ENCODE measurements at places on chromosomes 3 and 15.

DNA sequence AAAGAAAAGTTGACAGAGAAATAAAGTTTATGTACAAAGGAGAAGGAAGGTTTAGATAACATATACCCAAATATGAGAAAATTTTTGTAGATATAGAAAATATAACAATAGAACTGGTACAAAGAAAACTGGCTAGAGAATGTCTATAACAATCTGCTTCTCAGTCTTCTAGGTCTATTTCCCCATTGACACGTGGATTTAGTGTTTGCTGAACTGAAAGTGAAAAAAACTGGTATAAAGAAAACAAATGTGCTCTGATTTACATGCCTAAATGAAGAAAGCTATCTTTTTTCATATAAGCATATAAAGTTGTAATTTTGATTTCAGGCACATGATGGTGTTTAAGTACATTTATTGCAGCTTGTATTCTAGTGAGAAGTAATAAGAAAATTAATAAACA is 9.8 kb downstream of the KCNMB2 start:
- DNase-seq: no peak

DNA sequence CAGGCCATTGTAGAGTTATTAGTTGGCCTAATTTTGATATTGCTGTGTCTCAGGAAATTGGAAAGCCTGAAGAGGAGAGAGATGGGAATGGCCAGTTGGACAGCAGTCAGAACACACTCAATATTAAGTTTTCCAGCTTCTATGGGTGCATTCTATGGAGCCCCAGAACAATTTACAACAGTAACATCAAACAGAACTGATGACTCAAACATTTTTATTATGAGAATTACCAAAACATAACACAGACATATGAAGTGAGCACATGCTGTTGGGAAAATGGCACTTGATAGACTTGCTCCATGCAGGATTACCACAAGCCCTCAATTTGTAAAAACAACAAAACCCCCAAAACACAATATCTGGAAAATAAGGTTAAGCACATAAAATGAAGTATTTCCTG is 104.3 kb downstream of the GADL1 start:
- DNase-seq: no peak

DNA sequence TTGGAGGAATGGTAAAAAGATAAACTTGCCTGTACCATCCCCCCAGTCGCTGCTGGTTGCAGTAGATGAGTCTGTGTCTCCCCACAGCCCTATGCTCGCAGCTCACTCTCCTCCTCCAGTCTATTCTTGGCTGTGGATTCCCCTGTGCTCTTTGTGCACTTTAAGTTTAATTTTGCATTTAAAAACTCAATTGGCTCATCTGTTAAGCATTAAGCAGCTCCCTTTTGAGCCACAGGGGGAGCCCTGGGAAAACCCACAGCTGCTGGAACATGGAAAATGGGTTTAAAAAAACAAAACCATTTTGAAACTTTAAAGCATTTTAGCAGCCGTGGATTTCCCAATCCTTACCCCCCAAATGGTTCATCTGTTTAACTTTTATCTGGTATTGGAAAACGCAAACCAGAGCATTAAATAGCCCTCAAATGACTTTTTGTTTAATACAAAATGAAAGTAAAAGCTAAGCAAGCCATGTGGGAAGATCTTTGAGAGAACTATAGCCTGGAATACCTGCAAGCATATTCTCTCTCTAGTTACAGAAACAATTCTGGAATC is 536.9 kb downstream of the ZIC1 start:
- no peak for DNase-seq

GRCh38 chr3:25872200-25872877 is 82.4 kb downstream of the OXSM start:
- DNase-seq: no peak

GRCh38 chr15:27535445-27536129 is 563.5 kb downstream of the OCA2 start:
- DNase-seq: no peak

DNA sequence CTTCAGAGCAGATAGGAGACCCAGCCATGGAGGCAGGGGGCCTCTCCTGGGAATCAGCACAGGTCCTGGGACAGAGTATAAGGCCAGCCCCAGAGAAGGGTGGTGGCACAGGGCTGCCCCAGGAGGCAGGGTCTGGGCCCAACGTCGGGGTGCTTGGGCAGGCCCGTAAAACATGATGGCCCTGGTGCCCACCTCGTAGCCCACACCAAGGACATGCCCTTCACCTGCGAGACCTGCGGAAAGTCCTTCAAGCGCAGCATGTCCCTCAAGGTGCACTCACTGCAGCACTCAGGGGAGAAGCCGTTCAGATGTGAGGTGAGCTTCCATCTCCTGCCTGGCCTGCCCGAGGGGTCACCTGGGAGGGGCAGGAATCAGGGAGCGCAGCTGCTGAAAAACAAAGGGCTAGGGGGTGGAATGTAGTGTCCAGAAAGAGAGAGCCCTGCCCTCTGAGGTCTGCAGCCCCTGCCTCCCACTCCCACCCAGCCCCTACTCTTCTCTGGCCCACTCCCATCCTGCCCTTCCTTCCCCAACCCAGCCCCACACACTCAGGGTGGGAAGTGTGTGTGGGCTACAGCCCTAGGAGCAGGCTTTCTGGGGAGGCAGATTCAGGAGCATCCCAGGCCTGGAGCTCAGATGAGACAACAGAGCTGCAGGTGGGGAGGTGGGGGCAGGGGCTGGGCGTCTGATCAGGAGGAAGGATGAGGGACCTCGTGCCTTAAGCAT is 9.5 kb downstream of the ZBTB47 start:
- DNase-seq: no peak

- no peak for DNase-seq
Observed at GRCh38 chr3:13525827-13526625, 22.9 kb upstream of the FBLN2 start.

- DNase-seq: no peak
Observed at GRCh38 chr3:118436697-118437262, 597.9 kb downstream of the IGSF11 start.

DNA sequence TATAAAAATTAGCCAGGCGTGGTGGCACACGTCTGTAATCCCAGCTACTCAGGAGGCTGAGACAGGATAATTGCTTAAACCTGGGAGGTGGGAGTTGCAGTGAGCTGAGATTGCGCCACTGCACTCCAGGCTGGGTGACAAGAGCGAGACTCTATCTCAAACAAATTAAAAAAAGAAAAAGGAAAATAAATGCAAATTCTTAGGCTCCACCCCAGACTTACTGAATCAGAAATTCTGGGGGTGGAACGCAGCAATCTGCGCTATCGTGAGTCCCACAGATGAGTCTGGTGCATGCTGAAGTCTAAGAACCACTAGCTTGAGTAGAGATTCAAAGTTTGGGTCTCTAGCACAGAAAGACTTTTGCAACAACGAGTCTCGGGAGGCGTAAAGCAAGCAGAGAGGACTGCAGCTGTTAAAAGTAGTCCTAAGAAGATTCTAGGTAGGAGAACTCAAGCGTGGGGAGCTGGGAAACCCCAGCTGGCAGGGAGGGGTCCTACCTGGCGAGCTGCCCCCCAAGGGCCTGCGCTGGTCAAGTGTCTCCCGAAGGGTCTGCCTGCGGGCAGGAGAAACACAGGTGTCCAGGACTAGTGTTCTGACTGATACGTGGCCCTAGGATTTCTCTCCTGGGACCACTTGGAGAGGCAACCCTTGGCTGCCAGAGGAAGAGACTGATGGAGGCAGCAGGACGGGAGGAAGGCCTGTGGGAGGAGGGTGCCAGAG is 21.9 kb downstream of the CEP19 start:
- DNase-seq: no peak

DNA sequence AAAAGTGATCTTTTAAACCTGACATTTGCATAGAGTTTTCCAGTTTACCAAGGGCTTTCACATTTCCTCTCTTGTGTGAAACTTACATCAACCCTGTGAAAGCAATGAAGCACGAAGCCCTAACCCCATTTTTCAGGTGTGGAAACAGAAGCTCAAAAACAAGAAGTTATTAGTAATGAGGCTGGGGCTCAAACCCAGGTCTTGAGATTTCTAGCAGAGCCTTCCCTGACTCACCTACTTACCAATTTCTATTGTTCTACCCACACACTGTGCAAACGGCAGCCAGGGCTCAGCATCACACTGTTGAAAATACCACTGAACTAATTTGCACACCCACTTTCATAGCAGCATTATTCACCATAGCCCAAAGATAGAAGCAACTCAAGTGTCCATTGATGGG is 117.8 kb upstream of the IGF1R start:
- no peak for DNase-seq

GRCh38 chr3:169342652-169343505 is 320.6 kb downstream of the MECOM start:
- no peak for DNase-seq

DNA sequence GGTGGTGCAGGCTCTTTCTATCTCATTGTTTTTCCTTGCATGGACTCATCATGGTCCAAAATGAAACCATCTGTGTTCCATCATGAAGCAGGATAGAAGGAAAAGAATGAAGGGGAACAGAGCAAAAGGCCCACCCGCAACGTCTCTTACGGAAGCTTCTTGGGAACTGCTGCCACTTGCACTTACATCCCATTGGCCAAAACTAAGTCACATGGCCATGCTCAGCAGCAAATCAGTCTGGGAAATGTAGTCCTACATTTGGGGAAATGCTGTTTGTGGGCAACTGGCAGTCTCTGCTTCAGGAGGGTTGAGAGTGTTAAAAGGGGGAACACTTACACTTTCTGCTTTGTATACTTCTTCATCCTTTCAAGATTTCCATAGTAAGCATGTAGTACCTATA is 191.6 kb downstream of the SV2B start:
- no peak for DNase-seq

DNA sequence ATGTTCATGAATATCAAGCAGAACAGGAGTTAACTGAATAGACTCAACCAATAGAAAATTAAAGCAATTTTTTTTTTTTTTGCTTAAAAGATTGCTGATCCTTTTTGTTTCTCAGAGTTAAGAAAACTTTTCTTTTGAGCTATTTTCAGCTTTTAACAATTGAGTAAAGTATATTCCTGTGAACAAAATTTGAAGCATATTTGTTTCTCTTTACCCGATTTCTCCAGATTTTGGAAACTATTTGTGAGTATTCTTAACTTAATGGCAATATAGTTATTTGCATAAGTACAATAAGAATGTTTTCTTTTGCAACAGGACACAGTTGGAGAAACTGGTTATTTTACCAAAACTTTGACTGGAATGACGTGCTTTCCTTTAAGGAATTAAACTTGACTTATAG is 53.4 kb upstream of the C15orf39 start:
- DNase-seq: no peak

GRCh38 chr3:15490158-15490557 is 31.3 kb downstream of the COLQ start:
- DNase-seq: no peak

DNA sequence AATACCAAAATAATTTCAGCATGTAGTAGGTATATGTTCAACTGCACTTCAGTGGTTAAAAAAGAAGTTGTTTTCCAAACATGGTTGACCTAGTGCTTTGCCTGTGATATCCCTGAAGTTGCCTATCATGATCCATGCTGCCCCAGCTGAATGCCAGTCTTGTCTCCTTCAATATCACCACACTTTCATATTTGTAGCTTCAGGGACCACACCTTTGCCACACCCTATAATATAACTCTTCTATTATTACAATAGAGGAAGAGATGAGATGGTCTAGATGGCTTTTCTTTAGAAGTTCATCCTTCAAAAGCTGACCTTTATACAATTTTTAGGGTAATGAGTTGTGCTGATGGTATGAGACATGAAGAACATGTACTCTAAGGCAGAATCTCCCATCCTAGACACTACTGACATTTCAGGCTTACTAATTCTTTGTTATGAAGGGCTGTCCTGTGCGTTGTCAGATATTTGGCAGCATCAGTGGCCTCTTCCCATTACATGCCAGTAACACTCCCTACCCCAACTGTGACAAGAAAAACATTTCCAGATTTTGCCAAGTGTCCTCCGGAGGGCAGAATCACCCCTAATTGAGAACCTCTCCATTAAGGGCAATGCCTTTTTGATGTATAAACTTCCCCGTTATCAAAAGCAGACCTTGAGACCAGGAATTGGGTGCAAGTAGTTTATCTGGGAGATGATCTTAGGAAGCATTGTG is 76.2 kb upstream of the PLCL2 start:
- no peak for DNase-seq

DNA sequence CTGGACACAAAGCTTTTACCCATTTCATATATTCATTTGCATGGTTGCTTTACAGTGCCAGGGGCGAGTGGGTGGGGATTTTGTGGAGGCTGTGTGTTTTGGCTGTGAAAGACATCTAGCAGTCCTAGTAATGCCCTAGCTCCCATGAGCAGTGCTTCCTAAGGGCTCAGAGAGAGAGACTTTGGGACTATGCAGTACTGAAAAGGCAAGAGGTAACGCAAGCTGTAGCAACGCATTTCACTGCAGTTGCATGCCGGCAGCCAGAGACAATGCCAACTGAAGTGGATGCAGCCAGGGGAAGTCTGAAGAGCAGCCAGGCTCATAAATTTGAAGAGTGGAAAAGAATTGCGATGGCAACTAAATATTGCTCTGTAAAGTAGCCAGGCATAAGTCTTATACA is 27.4 kb upstream of the ATP10A start:
- no peak for DNase-seq

DNA sequence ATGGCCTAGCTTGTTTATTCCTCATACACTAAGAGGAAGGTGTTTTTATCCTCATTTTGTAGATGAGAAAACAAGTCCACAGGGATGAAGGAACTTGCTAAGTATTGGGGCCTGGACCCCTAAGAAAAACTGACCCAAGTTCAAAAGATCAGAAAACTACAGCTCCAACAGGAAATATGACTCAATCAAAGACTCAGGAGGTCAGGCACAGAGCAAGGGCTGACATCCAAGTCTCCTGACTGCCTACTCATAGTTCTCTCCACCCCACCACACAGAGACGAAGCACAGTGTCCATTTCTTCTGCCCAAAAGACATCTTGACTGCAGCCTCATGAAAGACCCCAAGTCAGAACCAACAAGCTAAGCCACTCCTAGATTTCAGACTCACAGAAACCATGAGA is 26.9 kb upstream of the TPM1 start:
- no peak for DNase-seq

DNA sequence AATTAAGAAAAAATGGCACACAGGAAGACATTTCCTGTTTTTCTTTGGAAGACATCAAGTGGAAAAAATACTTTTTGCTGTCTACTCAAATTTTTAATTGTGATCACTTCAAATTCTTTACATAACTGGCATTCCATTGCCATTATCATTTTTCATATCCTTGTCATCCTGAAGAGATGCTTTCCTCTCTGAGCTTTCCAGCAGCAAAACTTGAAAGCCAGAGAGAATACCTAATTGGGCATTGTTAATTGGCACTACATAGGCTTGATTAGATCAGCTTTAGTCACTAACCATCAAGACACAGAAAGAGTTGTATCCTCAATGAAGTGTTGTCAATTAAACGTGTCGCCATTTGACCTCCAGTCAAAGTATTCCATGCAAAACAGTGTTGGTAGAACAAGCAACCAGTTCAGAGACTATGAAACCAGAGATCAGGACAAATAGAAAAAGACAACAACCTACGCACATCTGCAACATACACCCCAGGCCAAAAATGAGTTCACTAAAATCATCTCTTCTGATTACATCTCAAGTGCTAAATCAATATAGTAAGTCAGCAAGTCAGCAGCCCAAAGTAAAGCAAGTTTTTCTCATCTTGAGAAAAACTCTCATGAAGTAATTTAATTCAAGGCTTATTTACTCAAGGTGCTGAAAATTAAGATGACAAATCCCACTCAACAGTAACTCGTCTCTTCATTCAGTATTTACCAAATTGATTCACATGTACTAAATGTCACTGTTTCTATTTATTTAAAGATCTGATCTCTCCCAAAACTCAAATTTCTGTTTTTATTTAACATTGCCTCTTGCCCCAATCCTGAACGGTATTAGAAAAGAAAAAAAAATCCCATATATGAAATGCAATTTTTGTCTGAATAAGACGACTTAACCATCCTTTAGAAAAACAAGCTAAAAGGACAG is 123.0 kb downstream of the SUCLG2 start:
- DNase-seq: no peak
